SK-N-MC (cell line): ENCODE measurements at places on chromosomes 13 and 19.

GRCh38 chr19:45171211-45171623 lies 6.8 kb downstream of the TRAPPC6A start:
- DNase-seq = no peak

GRCh38 chr19:56504581-56504980 lies 3.1 kb upstream of the ZNF471 start:
- no peak for DNase-seq

- no peak for DNase-seq
These were observed 113.2 kb downstream of the TM9SF2 start for GRCh38 chr13:99614465-99614885.

DNA sequence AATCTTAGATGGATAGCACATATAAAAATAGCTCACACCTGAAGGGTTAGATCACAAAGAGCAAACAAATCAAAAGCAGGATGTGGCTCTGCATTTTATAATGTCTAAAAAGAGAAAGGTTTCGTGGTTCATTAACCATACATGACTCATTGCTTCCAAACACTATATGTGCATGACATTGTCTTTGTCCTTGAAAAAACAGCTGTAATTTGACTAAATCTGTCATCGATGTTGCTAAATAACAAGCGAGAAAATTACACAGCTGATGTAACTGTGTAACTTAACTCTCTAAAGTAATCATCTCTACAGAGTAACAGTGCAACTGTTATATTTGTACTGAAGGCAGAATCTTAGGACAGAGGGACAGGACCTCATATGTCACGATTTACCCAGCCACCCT lies 383.1 kb upstream of the GPC6 start:
- DNase-seq = no peak

- no peak for DNase-seq
These were observed 9.7 kb upstream of the LRCH1 start for GRCh38 chr13:46543287-46543686.

DNA sequence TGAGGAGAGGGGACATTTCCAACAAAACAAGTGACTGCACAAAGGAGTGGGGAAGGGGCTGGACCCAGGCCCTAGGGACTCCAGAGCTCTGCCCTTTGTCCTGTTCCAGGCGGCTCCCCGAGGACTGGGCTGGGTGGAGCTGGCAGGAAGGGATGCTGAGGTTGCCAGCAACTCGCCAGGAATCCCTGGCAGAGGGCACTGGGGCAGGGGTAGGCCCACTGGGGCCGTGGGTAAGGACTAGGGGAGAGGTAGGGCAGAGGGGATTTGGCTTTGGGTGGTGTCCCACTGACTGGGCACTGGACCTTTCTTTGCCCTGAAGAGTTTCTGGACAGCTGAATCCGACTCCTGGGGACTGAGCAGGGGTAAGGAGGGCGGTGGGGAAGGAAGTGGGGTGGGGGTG lies 7.9 kb downstream of the LIPE start:
- no peak for DNase-seq

GRCh38 chr19:50319156-50319555 lies 10.0 kb downstream of the KCNC3 start:
- DNase-seq = no peak

- peak; percentile 77 for DNase-seq
These were observed 457.6 kb upstream of the GPC6 start for GRCh38 chr13:92769046-92769445.

GRCh38 chr19:40632311-40633036 lies 31.3 kb downstream of the LTBP4 start:
- no peak for DNase-seq

- no peak for DNase-seq
These were observed 300.5 kb downstream of the SPRY2 start for GRCh38 chr13:80040196-80040980.

- no peak for DNase-seq
These were observed 574.4 kb upstream of the SLC10A2 start for GRCh38 chr13:103640606-103641005.

DNA sequence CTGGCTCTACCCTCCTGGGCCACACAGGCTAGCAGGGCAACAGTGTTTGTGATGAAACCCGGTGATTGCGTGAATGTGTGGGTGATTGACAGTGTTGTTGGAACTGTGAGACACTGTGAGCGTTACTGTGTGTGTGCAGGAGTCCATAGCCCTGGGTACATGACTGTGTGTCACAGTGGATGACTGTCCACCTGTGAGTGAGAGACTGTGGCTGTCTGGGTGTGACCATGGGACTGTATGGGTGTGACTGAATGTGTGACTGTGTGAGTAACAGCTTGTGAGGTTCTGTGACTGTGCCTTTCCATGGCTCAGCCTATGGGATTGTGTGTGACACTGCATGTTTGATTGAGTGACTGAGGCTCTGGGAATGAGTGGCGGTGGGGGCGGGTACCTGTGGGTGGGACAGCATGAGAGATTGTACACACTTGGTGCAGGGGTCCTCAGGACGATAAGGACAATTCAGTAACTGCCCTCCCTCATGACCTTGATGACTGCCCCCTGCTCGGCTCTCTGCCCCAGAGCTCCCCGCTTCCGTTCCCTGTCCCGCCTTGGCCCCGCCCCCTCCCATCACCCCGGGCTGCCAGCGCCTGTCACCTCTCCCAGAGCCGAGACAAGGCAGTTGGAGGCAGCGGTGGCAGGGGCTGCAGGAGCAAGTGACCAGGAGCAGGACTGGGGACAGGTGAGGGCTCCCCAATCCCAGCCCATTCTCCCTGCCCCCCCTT lies at the start of gene GIPR:
TSS of gene GIPR (plus strand) at position 602 of the 722 bp plus-strand sequence. CDS start 1,300 bp downstream, outside the sequence.
- no peak for DNase-seq

DNA sequence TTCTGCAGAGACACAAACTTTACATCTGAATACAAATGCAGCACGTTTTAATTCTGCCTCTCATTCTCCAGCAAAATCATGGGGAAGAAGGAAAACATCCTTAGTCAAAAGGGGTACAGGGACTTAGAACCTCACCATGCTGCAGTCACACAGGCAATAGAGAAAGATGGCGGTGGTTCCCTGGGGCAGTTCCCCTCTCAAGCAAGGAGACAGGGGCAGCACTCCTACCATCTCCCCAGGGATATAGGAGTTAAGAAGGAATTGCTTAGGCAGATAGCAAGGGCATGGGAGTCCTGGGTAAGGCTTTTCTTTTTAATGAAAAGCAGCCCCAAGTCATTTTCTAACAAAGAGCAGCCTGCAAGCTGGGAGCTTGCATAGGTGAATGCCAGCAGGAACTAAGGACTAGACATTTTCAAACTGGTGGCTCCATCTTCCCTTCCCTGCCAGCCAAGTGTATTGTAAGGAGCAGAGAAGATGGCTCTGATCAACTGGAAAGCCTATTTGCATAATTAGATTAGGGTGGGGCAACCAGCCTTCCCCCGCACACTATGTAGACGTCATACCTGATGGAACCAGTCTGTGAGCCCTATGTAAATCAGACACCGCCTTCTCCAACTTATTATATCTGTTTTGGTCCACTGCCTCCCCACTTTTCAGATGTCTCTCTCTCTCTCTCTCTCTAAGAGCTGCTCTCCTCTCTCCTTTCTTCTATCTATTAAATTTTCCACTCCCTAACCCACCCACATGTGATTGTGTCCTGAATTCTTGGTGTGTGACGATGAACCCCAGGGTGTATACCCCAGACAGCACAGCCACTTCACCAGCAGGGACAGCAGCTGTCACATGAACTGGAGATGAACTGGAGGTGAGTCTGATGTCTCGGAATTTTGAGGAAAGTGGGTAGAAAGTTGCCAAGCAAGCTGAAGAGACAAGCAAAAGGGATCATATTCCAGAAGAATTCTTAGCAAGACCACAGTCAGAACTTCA lies 514.5 kb downstream of the IRS2 start:
- DNase-seq = no peak

- DNase-seq = no peak
These were observed 51.0 kb upstream of the DOCK9 start for GRCh38 chr13:99028890-99029289.

- DNase-seq = no peak
These were observed 8.5 kb downstream of the MICU2 start for GRCh38 chr13:21595546-21595822.

DNA sequence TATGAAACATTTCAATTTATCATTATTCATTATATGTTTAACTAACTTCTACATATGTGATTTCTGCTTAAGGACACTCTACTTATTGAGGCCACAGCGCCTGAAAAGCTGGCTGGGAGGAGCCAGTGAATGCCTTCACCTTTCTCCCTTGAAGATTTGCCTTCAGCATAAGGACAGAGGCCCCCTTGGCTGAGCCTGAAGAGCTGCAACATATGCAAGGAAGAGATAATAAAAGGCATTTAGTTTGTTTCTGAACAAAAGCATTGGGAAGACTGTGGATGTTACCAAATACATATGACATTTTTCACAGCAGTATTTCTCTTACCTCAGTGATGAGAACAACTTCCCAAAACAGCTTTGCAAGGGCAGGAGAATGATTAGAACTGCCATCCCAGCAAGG lies 92.1 kb downstream of the ABCC4 start:
- no peak for DNase-seq

DNA sequence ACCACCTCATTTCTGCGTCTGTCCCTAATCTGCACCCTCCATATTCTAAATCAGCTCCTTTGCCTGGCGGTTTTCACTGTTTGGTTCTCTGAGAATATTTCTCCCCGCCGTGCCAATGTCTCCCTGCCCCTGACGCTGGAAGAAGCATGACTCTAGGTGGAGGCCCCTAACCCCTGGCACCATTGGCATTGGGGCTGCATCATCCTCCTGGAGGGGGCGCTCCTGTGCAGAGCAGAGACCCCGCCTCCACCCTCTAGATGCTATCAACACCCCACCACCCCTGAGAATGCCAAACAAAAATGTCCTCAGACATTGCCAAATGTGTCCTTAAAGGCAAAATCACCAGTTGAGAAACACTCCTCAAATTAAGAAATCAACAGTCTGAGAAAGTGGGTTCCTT lies 6.5 kb downstream of the ZSCAN5B start:
- no peak for DNase-seq

GRCh38 chr13:97583907-97584497 lies 150.0 kb downstream of the RAP2A start:
- DNase-seq = no peak

DNA sequence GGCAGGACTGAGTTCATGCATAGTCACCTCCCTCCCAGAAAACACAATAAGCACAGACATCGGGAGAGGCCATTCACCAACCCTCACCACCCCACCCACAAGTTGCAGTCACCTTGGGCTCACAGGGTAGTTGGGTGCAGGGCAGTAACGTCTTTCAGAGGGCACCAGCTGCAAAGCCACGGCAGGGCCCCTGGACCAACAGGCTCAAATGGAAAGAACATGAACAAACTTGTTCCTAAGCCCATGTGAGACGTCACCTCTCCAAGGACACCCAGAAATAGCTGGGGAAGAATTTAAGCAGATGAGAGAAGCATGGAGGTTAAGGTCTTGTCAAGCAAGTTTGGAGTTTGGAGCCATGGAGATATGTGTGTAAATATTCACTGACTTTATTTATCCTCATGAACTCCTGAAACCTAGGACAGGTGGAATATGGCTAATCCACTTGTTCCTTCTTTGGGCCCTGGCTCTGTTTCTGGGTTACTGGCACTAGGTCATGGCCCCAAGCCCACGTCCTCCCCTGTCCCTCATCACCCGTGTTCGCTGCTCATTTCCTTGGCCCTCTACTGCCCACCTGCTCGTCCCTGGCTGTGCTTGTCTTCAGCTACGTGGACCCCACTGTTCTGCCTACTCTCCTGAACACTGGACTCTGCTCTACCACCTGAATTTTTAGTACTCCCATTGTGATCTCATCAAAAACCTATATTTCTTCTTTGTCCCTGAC lies 40.4 kb downstream of the SACS start:
- DNase-seq = no peak

GRCh38 chr13:99955747-99956472 lies 15.7 kb downstream of the ZIC5 start:
- DNase-seq = no peak

DNA sequence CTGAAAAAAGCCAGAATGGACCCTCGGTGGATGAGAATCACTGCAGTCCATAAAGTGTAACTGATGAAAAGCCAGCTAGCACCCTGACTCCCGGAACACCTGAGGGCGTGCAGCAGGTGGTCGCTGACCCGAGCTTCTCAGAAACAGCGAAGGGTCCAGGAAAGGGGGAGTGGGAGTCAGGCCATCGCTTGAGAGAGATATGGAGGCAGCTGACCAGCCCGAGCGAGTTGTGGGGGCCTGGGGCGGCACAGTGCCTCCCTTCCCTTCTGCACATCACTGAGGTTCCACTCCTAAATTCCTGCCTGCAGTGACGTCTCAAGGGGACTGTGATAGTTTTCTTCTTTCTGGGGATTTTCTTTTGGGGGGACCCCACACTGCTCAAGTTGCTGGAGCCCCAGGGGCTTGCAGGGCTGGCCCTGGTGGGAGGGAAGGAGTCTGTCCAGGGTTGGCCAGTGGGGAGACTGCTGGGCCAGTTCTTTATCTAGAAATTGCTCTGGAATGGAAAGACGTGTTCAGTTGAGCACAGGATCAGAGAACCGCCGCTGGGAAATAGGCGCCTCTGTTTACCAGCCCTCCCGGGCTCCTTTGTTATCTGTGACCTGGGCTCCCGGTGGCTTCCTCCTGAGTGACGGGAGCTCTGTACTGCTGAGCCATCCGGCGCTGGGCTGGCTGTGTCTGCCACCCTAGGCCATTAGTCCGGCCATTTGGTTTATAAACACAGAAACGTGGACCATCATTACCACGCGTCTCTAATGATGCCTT lies 71.3 kb downstream of the RAB20 start:
- no peak for DNase-seq

DNA sequence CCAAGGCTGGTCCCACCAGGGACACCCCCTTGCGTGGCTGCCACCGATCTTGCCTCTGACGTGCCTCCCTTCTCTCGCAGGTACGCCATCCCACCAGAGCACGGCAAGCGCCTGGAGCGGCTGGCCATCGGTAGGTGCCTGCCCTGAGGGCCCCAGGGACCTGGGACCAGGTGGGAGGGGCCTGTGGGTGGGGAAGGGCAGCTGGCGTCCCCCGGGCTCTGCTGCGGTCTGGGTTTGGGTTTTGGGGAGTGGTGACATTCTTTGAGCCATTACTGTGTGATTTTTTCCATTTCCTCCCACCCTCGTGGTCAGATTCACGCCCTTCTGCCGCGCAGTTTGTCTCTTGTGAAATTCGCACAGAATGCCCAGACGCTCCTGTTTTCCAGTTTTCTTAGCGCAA lies 102.0 kb downstream of the KDM4B start:
- DNase-seq = no peak

DNA sequence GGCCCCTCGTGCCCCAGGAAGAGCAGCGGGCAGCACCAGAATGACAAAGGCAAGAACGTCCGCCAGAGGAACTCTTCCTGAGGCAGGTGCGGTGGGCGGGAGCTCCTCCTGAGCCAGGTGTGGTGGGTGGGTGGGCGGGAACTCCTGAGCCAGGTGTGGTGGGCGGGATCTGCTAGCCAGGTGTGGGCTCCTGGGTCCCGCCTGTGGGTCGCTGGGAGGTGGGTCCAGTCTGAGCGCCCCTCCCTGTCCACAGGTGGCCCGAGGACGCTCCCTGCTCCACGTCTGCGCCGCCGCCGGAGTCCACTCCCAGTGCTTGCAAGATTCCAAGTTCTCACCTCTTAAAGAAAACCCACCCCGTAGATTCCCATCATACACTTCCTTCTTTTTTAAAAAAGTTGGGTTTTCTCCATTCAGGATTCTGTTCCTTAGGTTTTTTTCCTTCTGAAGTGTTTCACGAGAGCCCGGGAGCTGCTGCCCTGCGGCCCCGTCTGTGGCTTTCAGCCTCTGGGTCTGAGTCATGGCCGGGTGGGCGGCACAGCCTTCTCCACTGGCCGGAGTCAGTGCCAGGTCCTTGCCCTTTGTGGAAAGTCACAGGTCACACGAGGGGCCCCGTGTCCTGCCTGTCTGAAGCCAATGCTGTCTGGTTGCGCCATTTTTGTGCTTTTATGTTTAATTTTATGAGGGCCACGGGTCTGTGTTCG lies 7.0 kb upstream of the HCN2 start:
- DNase-seq = no peak
